ENCODE measurements at places on chromosomes 1 and 21. TPM values are rescaled to one million over a fixed set of nuclear protein-coding genes. Genes with fewer than 3 reads are reported as not detected.

Gene SNAPIN
- 28.8 TPM for total RNA-seq

- no peak for DNase-seq
These were observed 29.6 kb upstream of the RGS16 start for GRCh38 chr1:182633657-182634281.

GRCh38 chr1:96374076-96374762 lies 347.4 kb upstream of the PTBP2 start:
- DNase-seq: no peak

DNA sequence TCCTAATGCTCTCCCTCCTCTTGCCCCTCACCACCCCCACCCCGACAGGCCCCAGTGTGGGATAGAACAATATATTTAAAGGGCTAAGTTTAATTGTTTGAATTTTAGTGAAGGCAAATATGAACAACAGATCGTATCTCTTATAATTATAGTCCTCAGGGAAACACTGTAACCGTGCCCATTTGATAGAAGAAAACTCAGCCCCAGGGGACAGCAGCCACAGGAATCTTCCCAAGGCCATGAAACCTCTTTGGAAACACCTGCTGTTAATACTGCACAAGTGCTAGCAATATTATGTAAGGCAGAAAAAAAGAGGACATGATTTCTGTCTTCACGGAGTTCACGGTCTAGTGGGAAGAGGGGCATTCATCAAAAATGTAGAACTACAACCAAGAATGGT lies 142.2 kb downstream of the URB2 start:
- no peak for DNase-seq

GRCh38 chr1:18923756-18924211 lies 21.4 kb upstream of the ALDH4A1 start:
- no peak for DNase-seq

DNA sequence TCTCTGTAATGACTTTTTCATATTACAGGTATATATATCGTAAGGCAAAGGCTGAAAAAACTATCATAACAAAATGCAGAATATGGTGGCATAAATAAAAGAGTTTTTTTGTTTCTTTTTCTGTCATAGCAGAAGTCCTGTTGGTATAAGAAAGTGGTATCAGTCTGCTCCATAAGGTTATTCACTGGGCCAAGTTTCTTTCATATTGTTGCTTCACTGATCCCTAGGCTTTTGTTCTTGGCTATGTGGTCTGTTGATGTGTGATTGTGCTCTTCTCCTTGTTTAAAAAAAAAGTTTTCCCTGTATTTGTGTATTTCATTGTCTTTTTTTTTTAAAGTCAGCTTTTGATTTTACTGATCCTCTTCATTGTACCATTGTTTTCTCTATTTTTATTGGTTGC lies 26.0 kb downstream of the PTBP2 start:
- DNase-seq: no peak

GRCh38 chr1:119968068-119968492 lies 71.8 kb upstream of the ADAM30 start:
- peak; percentile 74 for DNase-seq

GRCh38 chr21:15617964-15618363 lies 111.8 kb upstream of the USP25 start:
- no peak for DNase-seq

Gene KIF2C
- 0.68 TPM for total RNA-seq

Gene GUCA2A
- not detected for total RNA-seq

GRCh38 chr1:210218047-210218446 lies 14.5 kb upstream of the SERTAD4 start:
- no peak for DNase-seq

- no peak for DNase-seq
These were observed 31.9 kb downstream of the GDAP2 start for GRCh38 chr1:117897551-117897950.

GRCh38 chr1:183227422-183228346 lies 41.6 kb downstream of the LAMC2 start:
- peak; percentile 35 for DNase-seq

GRCh38 chr1:224881762-224882211 lies 47.7 kb upstream of the DNAH14 start:
- no peak for DNase-seq

Gene BARHL2
- total RNA-seq: not detected

GRCh38 chr1:86018283-86018923 lies 138.2 kb downstream of the COL24A1 start:
- DNase-seq: no peak
